ENCODE measurements at places on chromosomes 13 and 19. TPM values are rescaled to one million over a fixed set of nuclear protein-coding genes. Genes with fewer than 3 reads are reported as not detected.

- peaks cover 20% of the 10 kb centered on the region for H3K4me1 ChIP-seq
- H3K36me3 ChIP-seq, result no peaks in the 10 kb centered on the region
- DNase-seq, result no peak
- H3K27ac ChIP-seq, result no peak overlapping the region
Observed at GRCh38 chr13:83883061-83883523, 818 bp upstream of the SLITRK1 start.

DNA sequence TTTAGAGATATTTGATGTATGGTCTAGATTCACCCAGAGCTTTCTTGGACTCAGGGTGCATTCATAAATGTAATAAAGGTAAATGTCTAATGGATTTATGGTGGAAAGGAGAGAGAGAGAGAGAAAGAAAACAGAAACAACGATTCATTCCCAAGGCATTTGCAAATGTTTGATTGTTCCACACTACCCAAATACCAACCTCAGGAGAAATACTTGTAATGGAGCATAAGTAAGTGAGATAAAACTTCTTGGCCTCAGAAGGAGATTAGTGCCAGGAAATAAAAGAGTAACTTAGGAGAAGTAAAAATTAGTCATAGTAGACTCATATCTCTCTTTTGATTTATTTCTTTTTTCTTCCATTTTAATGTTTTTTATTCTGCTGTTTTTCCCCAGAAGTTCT lies 40.6 kb upstream of the DGKH start:
- no peak overlapping the region for H3K27ac ChIP-seq
- no peak overlapping the region for H3K4me3 ChIP-seq
- DNase-seq, result no peak
- H3K27me3 ChIP-seq, result no peaks in the 10 kb centered on the region
- peaks cover 3% of the 10 kb centered on the region for H3K4me1 ChIP-seq

GRCh38 chr13:27130979-27131623 lies 40.5 kb downstream of the USP12 start:
- H3K36me3 ChIP-seq, result peaks cover 41% of the 10 kb centered on the region
- H3K4me3 ChIP-seq, result peak overlapping the region; percentile 24
- H3K27me3 ChIP-seq, result no peaks in the 10 kb centered on the region
- peak; percentile 87 for DNase-seq

DNA sequence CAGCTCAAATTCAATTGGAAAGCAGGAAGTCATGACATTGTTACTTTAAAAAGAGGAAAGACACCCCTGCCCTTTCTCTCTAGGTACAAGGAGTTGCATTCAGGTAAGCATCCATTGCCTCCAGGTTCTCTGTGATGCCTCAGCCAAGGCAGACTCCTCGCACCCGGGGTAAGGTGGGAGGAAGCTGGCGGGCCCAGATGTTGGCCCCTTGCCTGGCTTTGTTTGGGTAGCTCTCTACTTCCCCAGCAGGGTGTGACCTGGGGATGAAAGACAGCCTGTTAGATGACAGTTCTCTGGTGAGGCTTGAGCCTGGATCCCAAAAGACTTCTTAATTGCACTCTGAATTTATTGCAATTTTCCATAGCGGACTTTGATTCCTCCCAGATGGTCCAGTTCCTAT lies 25.6 kb downstream of the SHISA2 start:
- DNase-seq, result no peak
- no peaks in the 10 kb centered on the region for H3K4me1 ChIP-seq
- H3K27me3 ChIP-seq, result no peaks in the 10 kb centered on the region
- no peak overlapping the region for H3K27ac ChIP-seq
- H3K4me3 ChIP-seq, result no peak overlapping the region
- peaks cover 6% of the 10 kb centered on the region for H3K36me3 ChIP-seq

DNA sequence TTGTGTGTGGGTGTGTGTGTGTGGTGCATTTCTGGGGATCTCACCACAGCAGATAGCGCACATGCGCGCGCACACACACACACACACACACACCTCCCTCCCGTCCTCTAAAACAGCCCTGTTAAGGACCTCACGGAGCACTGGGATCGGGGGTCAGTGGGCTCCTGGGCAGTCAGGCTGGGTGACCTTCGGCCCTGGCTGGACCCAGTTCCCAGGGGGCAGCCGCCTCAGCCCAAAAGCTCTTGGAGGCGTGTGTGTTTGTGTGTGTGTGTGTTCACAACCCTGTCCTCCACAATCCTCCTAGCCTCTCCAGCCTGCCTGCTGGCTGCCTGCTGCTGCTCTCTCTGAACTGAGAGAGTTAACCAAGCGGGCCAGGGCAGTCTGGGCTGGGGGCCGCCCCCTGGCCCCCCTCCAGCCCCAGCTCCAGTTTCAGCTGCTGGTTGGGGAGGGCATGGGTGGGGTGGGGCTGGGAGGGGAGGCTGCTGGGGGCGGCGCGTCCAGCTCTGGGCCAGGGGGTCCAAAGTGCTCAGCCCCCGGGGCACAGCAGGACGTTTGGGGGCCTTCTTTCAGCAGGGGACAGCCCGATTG lies at the start of gene FXYD1:
TSS of gene FXYD1 (plus strand) at position 520 of the 588 bp plus-strand sequence. CDS start 1,256 bp downstream, outside the sequence.
- H3K27ac ChIP-seq, result no peak within 1 kb of the TSS
- H3K4me3 ChIP-seq, result no peak within 1 kb of the TSS
- H3K36me3 ChIP-seq, result no peaks in the 10 kb centered on the region
- peaks cover 4% of the 10 kb centered on the region for H3K27me3 ChIP-seq
- peaks cover 23% of the 10 kb centered on the region for H3K4me1 ChIP-seq

DNA sequence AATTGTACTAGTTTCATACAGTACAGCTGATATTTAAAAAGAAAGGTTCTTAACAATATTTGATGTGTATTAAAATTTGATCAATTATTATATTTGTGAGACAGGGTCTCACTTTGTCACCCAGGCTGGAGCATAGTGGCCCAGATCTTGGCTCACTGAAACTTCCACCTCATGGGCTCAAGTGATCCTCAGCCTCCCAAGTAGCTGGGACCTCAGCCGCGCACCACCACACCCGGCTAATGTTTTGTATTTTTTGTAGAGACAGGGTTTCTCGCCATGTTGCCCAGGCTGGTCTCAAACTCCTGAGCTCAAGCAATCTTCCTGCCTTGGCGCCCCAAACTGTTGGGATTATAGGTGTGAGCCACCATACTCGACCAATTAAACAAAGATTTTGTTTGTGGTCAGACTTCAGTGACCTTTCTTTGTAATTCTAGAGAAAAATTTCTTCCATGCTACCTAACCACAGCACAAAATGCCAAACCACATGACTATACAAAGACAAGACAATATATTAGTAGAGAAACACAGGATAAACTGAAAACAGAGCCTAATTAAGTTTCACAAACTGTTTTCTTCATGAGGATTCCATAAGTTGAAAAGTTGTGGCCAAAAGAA lies 59.6 kb downstream of the RBM26 start:
- DNase-seq, result no peak
- H3K4me3 ChIP-seq, result no peak overlapping the region
- peaks cover 10% of the 10 kb centered on the region for H3K4me1 ChIP-seq
- no peak overlapping the region for H3K27ac ChIP-seq

GRCh38 chr13:25249001-25249543 lies 38.2 kb downstream of the MTMR6 start:
- H3K36me3 ChIP-seq, result peaks cover 29% of the 10 kb centered on the region
- H3K27me3 ChIP-seq, result no peaks in the 10 kb centered on the region
- H3K4me1 ChIP-seq, result no peaks in the 10 kb centered on the region
- no peak for DNase-seq
- no peak overlapping the region for H3K27ac ChIP-seq

The ZNF681 gene
- 5.7 TPM for total RNA-seq
